Naive thymus-derived CD8-positive, alpha-beta T cell (primary cell): ENCODE measurements at places on chromosomes 3 and 15.

DNA sequence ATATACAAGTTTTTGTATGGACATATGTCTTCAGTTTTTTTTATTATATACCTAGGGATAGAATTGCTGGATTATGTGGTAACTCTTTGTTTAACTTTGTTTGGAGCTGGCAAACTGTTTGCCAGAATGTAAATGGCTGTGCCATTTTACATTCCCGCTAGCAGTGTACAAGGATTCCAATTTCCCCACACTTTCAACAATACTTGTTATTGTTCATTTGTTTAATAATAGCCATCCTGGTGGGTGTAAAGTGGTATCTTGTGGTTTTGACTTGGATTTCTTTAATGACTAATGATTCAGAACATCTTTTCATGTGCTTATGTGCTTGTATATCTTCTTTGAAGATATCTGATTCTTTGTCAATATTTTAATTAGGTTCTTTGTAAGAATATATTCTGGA, 64.4 kb downstream of the ZNF609 start:
- H3K36me3 ChIP-seq = peaks cover 38% of the 10 kb centered on the region
- peaks cover 25% of the 10 kb centered on the region for H3K4me1 ChIP-seq
- H3K4me3 ChIP-seq = no peak overlapping the region
- no peak for DNase-seq

DNA sequence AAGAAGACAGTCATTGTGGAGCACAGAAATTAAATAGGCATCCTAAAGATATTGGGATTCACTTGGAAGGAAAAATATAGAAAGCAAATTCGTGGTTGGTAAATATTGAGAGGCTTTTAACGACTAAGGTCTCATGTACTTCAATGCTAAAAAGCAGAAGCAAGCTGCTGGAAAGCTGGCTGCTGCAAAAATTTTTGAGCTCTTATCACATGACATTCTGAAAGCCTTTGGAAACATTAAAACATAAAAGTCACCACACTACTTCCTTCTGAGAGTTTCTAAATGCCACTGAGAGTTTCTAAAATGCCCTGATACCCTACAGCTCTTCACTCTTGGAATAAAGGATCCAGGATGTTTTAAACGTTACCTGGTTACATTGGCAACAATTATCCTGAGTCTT, 39.0 kb upstream of the CBLB start:
- peak; percentile 13 for DNase-seq
- H3K36me3 ChIP-seq = no peaks in the 10 kb centered on the region

GRCh38 chr3:25455441-25456132, 27.5 kb downstream of the RARB start:
- no peak overlapping the region for H3K27ac ChIP-seq
- no peaks in the 10 kb centered on the region for H3K4me1 ChIP-seq
- no peaks in the 10 kb centered on the region for H3K36me3 ChIP-seq
- no peak overlapping the region for H3K4me3 ChIP-seq

GRCh38 chr3:194462936-194463335, 23.9 kb downstream of the ATP13A3 start:
- peaks cover 1% of the 10 kb centered on the region for H3K4me1 ChIP-seq
- no peaks in the 10 kb centered on the region for H3K27me3 ChIP-seq
- H3K4me3 ChIP-seq = no peak overlapping the region
- no peak overlapping the region for H3K27ac ChIP-seq

DNA sequence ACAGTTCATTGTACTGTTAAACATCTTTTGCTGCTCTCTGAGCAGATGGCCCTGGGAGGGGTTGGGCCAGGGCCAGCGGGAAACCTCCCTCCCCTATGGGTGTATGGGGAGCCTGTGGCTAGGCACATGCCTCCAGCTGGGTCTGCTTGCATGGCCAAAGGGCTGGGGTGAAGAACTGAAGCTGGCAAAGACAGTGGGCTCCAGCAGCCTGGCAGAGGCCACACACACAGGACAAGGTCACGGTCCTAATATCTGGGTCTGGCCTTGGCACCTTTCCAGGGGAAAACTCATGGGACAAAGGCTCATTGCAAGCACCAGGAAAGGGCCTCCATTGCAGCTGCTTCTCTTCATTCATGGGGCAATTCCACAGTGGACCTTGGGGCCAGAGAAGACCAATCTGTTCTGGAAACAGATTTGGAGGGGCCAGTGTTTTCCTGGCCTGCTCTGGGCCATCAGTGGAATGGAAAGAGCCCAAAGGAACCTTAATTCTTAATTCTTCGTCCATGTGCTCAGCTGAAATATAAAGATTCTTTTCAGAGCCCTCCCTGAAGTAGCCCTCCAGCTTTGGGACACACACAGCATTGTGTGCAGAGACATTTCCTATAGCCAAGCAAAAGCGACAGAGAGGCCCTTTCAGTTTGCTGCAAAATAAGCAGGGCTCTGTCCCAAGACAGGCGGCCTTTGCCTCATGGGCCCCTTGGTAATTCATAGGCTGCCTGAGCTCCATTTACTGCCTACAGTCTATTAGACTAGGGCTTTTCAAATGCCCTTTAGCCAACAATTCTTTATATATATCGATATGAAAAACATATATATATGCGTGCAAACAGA, 11.3 kb upstream of the LIMD1 start:
- no peaks in the 10 kb centered on the region for H3K36me3 ChIP-seq
- H3K4me1 ChIP-seq = peaks cover 9% of the 10 kb centered on the region
- no peaks in the 10 kb centered on the region for H3K27me3 ChIP-seq
- H3K27ac ChIP-seq = no peak overlapping the region

- peaks cover 5% of the 10 kb centered on the region for H3K27me3 ChIP-seq
- H3K4me1 ChIP-seq = no peaks in the 10 kb centered on the region
- no peak overlapping the region for H3K27ac ChIP-seq
- no peak overlapping the region for H3K4me3 ChIP-seq
These were observed 407.1 kb downstream of the VPS13C start for GRCh38 chr15:61653110-61653509.

- peaks cover 33% of the 10 kb centered on the region for H3K4me1 ChIP-seq
- no peaks in the 10 kb centered on the region for H3K27me3 ChIP-seq
- H3K27ac ChIP-seq = peak overlapping the region; percentile 91
- no peak for DNase-seq
- peak overlapping the region; percentile 85 for H3K4me3 ChIP-seq
These were observed 32.7 kb downstream of the SMAD3 start for GRCh38 chr15:67097930-67098740.

GRCh38 chr3:45778761-45779201, 17.6 kb downstream of the SLC6A20 start:
- no peaks in the 10 kb centered on the region for H3K36me3 ChIP-seq
- H3K4me1 ChIP-seq = peaks cover 2% of the 10 kb centered on the region
- no peaks in the 10 kb centered on the region for H3K27me3 ChIP-seq
- no peak overlapping the region for H3K4me3 ChIP-seq

- no peaks in the 10 kb centered on the region for H3K27me3 ChIP-seq
- H3K27ac ChIP-seq = no peak overlapping the region
- H3K36me3 ChIP-seq = peaks cover 70% of the 10 kb centered on the region
- DNase-seq = no peak
- no peak overlapping the region for H3K4me3 ChIP-seq
- peaks cover 5% of the 10 kb centered on the region for H3K4me1 ChIP-seq
These were observed 30.9 kb downstream of the MAP6D1 start for GRCh38 chr3:183794452-183794851.

GRCh38 chr3:28877912-28878311, 403.0 kb upstream of the RBMS3 start:
- no peaks in the 10 kb centered on the region for H3K4me1 ChIP-seq
- H3K27ac ChIP-seq = no peak overlapping the region
- no peak for DNase-seq
- no peaks in the 10 kb centered on the region for H3K27me3 ChIP-seq

DNA sequence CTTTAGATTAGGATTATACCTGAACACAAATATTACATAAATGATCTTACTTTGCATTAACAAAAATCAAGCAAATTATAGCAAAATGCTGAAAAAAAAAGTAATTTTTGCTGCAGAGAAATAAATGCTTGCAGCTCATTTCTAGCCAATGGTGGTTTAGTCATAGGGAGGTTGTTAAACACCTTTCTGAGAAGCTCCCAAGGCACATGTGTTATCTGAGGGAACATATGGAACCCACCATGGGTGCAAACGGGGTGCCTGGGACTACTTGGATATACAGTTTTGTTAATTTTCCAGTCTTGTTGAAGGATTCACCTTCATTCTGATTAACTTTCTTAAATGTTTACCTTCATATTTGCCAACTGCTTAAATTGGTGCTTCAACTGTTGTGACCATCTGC, 8.9 kb upstream of the RAMAC start:
- DNase-seq = no peak
- no peak overlapping the region for H3K4me3 ChIP-seq
- no peaks in the 10 kb centered on the region for H3K4me1 ChIP-seq

DNA sequence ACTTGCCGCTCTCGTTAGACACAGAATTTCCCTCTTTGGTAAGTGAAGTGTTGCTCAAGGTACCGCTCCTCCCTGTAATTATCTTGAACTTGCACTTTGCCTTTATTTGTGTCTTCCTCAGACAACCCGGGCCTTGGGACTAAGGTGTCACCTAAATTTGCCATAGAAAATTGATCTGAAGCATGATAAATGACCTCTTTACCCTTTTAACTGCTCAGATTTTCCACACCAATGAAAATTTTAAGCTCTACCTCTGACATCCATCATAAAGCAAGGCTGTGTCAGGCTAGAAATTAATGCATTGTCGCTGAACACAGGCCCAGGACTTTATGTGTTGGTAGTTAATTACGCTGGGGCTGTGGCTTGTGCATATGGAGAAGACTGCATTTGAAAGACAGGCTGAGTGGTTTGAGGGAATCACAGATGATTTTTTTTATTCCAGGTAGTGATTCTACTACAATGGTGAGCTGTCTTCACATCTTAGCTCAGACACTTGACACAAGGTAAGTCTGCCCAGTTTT, 199.6 kb upstream of the CHRM5 start:
- no peak for DNase-seq
- no peaks in the 10 kb centered on the region for H3K4me1 ChIP-seq
- no peak overlapping the region for H3K27ac ChIP-seq
- no peak overlapping the region for H3K4me3 ChIP-seq
- no peaks in the 10 kb centered on the region for H3K36me3 ChIP-seq

DNA sequence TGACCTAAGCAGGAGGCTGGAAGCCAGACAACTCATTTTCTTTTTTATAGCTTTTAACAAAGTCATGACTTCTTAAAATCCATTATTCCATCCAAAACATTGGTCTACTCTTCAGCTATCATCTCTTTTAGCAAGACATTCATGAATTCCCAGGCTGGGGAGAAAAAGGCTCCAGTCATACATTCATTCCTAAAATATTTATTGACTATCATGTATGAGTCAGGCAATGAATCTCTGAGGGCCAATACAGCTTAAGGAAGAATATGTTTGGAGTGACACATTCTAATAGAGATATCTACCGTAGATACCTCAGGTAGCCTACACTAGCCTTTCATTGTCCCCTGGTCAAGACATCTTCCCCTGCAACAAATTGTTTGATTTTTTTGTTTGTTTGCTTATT, 196.4 kb upstream of the NANOGP8 start:
- H3K4me3 ChIP-seq = no peak overlapping the region
- H3K4me1 ChIP-seq = no peaks in the 10 kb centered on the region
- H3K27me3 ChIP-seq = no peaks in the 10 kb centered on the region
- no peak overlapping the region for H3K27ac ChIP-seq

- H3K36me3 ChIP-seq = peaks cover 2% of the 10 kb centered on the region
- H3K27me3 ChIP-seq = no peaks in the 10 kb centered on the region
- DNase-seq = no peak
- no peak overlapping the region for H3K27ac ChIP-seq
These were observed 138.2 kb downstream of the UBE2E2 start for GRCh38 chr3:23341147-23341838.

GRCh38 chr3:122695927-122696561, 15.4 kb downstream of the PARP14 start:
- peaks cover 56% of the 10 kb centered on the region for H3K4me1 ChIP-seq
- H3K36me3 ChIP-seq = peaks cover 89% of the 10 kb centered on the region
- DNase-seq = no peak
- no peak overlapping the region for H3K27ac ChIP-seq

DNA sequence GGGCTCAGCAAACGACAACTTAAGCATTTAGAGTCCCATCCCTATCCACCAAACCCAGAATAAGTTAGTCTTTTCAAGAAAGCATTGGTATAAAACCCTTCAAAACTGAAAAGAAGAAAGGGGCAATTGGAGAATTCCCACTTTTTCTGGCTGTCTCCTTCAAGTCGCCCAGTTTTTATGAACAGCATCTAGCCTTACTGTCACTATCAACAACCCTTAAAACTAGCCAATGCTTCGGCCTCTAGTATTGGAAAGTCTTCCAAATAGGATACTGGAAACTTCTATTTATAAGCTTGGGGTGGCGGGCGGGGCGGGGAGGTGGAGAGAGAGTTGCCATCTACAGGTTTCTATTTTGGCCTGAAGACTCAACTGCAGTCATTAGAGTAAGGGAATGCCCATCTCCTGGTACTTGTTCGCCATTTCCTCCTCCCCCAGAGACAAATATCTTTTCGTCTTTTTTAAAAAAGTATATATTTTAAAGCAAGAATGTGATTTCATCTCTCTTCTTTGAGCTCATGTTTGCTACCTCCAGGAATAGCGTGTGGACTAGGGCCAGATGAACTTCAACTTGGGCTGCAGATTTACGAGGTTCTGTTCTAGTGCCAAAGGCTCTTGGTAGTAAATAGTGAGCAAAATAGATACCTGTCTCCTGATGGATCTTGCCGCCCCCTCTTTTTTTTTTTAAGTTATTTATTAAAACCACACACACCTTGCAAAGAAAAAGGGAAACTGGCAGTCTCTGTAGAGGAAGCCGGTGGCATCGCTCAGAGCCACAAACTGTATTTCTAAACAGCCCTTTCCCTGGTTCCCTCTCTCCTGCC, 2.7 kb downstream of the BCL6 start:
- peaks cover 34% of the 10 kb centered on the region for H3K4me1 ChIP-seq
- H3K4me3 ChIP-seq = peak overlapping the region; percentile 97
- no peaks in the 10 kb centered on the region for H3K36me3 ChIP-seq
- H3K27ac ChIP-seq = peak overlapping the region; percentile 98
- no peaks in the 10 kb centered on the region for H3K27me3 ChIP-seq

GRCh38 chr3:78143000-78143399, 1103.1 kb downstream of the ROBO2 start:
- H3K4me3 ChIP-seq = no peak overlapping the region
- no peaks in the 10 kb centered on the region for H3K36me3 ChIP-seq
- no peak overlapping the region for H3K27ac ChIP-seq
- DNase-seq = no peak
- no peaks in the 10 kb centered on the region for H3K4me1 ChIP-seq
- no peaks in the 10 kb centered on the region for H3K27me3 ChIP-seq

DNA sequence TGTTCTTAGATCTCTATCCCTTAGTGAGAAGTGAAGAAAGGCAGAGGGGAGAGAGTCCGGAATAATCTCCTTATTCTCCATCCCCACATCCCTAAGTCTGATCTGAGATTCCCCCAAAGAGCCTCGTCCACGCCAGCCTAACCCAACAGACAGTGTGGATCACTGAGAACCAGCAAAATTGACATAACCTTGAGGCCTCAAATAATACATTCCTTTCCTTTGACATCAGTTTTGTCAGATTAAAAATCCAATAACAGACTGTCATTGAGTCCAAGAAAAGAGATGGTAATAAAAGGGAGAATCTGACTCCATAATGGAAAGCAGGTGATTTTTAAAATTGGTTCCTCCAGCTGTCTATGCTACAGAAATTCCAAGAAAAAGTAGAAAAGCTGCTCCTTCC, 7.7 kb upstream of the SIAH2 start:
- H3K36me3 ChIP-seq = no peaks in the 10 kb centered on the region
- H3K4me3 ChIP-seq = no peak overlapping the region
- no peaks in the 10 kb centered on the region for H3K4me1 ChIP-seq

- no peaks in the 10 kb centered on the region for H3K27me3 ChIP-seq
- no peak for DNase-seq
- no peak overlapping the region for H3K4me3 ChIP-seq
- H3K4me1 ChIP-seq = no peaks in the 10 kb centered on the region
- no peaks in the 10 kb centered on the region for H3K36me3 ChIP-seq
These were observed 288.2 kb downstream of the BCHE start for GRCh38 chr3:165549037-165549436.
